ENCODE measurements at places on chromosomes 1 and 21. TPM values are rescaled to one million over a fixed set of nuclear protein-coding genes. Genes with fewer than 3 reads are reported as not detected.

The MANEAL gene
- total RNA-seq: 5.2 TPM

The LCE1C gene
- not detected for total RNA-seq

The LHX8 gene
- total RNA-seq: not detected

The CLCA1 gene
- not detected for total RNA-seq

The PLA2G2F gene
- not detected for total RNA-seq

The CDC42BPA gene
- 95.7 TPM for total RNA-seq

The GNG4 gene
- total RNA-seq: 0.83 TPM

The CD1E gene
- total RNA-seq: not detected

The KLF17 gene
- not detected for total RNA-seq

The SEC22B gene
- total RNA-seq: 40.8 TPM

DNA sequence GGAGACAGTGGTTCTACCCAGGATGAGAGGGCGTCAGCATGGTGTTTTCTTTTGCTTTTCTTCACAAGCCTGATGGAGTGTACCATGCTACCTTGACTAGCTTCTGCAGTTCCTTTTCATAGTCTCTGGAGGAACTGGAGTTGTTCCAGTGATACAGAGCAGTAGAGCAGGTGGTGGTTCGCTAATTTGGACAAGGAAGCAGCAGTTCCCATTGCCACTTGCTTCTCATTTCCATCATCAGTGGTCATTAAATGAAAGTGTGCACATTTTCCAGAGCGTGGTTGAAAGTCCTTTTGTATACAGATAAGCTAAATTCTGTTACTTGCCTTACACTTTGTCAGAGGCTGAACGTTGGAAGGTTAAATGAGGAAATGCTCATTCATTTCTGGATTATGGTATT, 182.3 kb downstream of the C1orf21 start:
- H3K36me3 ChIP-seq: peaks cover 6% of the 10 kb centered on the region
- no peak for DNase-seq
- H3K4me1 ChIP-seq: no peaks in the 10 kb centered on the region
- H3K4me3 ChIP-seq: no peak overlapping the region
- H3K27ac ChIP-seq: no peak overlapping the region

DNA sequence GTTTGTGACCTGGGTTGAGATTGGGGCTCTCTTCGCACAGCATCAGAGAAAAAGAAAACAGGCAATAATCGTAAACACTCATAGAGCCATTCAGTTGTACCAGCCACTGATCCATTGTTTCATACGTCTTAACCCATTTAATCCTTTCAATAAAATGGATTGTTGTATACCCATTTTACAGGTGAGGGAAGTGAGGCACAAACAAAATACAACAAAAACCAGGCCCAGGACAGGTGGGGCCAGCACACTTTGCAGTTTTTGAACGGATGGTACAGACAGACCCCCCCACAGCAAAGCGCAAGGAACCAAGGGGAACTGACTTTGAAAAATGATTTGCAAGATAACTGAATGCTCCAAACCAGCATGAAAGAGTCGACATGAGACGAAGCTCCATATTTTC, 4.3 kb upstream of the FHAD1 start:
- peaks cover 45% of the 10 kb centered on the region for H3K27me3 ChIP-seq
- no peaks in the 10 kb centered on the region for H3K36me3 ChIP-seq
- peaks cover 2% of the 10 kb centered on the region for H3K4me1 ChIP-seq
- H3K4me3 ChIP-seq: no peak overlapping the region
- H3K27ac ChIP-seq: no peak overlapping the region
- DNase-seq: peak; percentile 46

DNA sequence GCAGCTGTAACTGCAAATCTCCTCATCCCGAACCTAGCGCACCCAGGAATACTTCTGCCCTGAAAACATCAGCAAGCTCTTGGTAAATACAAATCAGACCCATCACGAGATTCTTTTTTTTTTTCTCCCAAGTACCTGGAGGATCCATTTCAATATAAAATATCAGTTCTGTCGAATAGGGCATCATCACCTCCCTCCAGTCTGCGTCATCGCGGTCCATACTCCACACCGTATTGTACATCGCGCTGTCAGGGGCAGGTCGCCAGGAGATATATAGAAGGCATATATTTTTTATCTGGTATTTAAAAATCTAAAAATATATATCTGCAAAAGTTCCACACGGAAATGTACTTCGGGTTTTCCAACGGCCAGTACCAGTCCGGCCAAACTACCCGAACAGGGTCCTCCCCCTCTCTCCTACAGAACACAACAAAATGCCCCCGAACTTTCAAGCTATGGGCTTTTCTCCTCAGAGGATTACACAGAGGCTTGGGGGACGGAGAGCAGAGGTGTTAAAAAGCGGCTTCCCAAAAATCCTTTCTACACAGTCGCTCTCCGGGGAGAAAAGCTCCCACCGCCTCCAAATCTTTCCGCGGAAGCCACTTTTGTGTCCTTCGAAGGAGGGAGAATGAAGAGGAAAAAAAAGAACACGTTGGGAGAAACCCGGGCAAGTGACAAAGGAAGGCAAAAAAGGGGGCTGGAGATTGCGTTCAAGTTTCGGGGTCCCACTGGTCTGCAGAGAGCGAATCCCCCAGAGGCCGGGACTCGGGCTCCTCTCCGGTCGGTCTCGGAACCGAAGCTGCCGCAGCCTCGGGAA, 509 bp downstream of the PIK3R3 start:
- peaks cover 60% of the 10 kb centered on the region for H3K4me1 ChIP-seq
- peak overlapping the region; percentile 92 for H3K4me3 ChIP-seq
- no peak for DNase-seq
- peak overlapping the region; percentile 100 for H3K27ac ChIP-seq
- no peaks in the 10 kb centered on the region for H3K36me3 ChIP-seq
- H3K27me3 ChIP-seq: no peaks in the 10 kb centered on the region

- H3K27ac ChIP-seq: no peak overlapping the region
- DNase-seq: no peak
- H3K4me3 ChIP-seq: no peak overlapping the region
- H3K27me3 ChIP-seq: no peaks in the 10 kb centered on the region
- peaks cover 13% of the 10 kb centered on the region for H3K4me1 ChIP-seq
These were observed 28.5 kb upstream of the SCCPDH start for GRCh38 chr1:246695666-246696065.

DNA sequence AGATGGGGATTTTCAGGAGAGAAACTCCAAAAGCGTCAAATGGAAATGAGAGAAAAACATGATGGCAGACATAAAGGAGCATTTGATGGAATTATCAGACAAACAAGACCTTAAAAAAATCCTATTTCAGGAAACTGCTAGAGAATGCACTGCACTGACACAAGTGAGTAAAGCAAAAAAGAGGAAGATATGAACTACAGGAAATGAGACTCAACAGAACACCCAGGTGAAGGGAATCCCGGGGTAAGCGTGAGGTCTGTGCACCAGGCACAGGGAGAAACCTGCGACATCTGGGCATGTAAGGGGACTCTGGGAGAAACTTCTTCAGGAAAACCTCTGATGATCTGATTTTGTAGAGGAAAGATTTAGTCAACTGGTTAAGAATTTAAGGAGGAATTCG, 2.8 kb downstream of the TARBP1 start:
- H3K4me1 ChIP-seq: peaks cover 21% of the 10 kb centered on the region
- DNase-seq: no peak
- H3K4me3 ChIP-seq: peak overlapping the region; percentile 3
- no peak overlapping the region for H3K27ac ChIP-seq
- H3K36me3 ChIP-seq: no peaks in the 10 kb centered on the region

DNA sequence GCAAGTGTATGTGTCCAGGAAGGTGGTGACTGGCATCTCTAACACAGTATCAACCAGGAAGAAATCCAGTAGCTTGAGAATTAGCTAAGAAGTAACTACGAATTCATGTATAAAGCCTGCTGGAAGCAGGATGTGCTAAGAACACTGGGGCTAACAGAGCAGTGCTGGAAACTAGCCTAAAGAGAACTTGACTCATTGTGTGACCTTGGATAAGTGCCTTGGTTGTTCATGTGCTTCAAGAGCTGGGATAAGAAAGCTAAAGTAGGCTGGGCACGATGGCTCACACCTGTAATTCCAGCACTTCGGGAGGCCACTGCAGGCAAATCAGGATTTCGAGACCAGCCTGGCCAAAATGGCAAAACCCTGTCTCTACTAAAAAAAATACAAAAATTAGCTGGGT, 186.9 kb downstream of the RRAGC start:
- H3K4me1 ChIP-seq: no peaks in the 10 kb centered on the region
- no peaks in the 10 kb centered on the region for H3K36me3 ChIP-seq
- peaks cover 29% of the 10 kb centered on the region for H3K27me3 ChIP-seq
- no peak overlapping the region for H3K27ac ChIP-seq
- H3K4me3 ChIP-seq: no peak overlapping the region

DNA sequence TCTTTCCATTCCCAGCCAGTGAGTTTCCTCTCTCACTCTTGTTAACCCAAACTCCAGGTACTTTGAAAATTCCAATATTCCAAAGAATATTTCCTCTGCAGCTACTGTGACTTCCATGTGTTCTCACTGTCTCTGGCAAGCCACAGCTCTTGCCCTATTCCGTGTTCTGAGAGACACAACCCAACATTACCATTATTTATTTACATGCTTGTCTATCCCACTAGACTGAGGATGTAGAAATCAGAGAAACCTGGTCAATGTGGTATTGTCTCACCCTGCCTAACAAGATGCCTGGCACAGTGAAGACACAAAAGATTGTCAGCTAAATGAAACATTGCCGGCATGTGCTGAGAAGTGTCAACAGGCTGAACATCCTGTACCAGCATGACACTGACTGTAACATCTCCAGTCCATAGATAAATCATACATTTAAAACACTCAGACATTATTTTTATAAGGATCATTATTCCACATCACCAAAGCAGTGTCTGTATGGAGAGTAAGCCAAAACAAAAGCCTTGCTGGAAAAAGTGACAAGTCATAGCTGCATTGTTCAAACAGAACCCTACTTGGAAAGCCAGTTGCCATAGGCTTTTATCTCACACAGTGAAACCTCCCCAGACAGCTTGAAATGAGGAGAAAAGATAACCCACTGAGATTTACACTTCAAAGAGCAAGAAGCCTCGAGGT, 72.3 kb downstream of the SIPA1L2 start:
- H3K36me3 ChIP-seq: no peaks in the 10 kb centered on the region
- peaks cover 59% of the 10 kb centered on the region for H3K4me1 ChIP-seq
- no peak overlapping the region for H3K27ac ChIP-seq
- DNase-seq: no peak
- no peak overlapping the region for H3K4me3 ChIP-seq

DNA sequence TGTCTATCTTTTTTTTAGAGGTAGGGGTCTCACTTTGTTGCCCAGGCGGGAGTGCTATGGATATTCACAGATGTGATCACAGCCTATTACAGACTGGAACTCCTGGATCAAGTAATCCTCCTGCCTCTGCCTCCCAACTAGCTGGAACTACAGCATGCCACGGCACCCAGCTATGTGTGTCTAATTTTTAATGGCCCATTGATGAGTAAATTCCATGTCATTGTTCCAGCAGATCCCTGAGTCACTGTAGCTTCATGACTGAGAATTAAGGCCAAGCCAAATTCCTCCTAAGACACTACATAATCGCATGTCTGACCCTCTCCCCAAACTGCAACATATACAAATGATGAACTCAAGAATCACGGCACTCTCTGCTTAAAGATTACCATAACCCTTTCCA, 84.2 kb upstream of the RGS2 start:
- H3K27ac ChIP-seq: no peak overlapping the region
- H3K4me3 ChIP-seq: no peak overlapping the region
- no peaks in the 10 kb centered on the region for H3K4me1 ChIP-seq
- no peaks in the 10 kb centered on the region for H3K27me3 ChIP-seq
- H3K36me3 ChIP-seq: no peaks in the 10 kb centered on the region

GRCh38 chr1:200588698-200589097, 31.9 kb downstream of the KIF14 start:
- no peaks in the 10 kb centered on the region for H3K27me3 ChIP-seq
- no peak overlapping the region for H3K4me3 ChIP-seq
- H3K4me1 ChIP-seq: no peaks in the 10 kb centered on the region
- H3K27ac ChIP-seq: no peak overlapping the region
- H3K36me3 ChIP-seq: peaks cover 15% of the 10 kb centered on the region

DNA sequence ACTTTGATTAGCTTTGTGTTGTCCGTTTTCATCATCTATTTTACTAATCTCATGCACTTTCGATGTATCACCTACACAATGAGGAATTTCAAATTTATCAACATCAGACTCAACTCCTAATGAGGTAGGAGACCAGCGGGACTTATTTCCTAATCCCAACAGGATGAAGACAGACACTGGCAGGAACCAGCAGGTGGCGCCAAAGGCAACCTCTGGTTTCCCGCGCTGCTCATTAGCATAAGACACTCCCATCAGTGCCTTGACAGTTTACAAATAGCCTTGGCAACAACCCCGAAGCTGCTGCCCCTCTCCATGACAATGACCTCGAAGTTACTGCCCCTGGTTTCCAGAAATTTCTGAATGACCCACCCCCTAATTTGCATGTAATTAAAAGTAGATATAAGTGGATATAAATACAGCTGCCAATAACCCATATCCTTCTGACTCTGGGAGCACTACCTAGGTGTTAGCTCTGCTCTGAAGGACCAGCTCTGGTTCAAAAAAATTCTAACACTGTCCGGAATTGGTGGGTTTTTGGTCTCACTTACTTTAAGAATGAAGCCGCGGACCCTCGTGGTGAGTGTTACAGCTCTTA, 974.8 kb downstream of the ADGRL2 start:
- H3K36me3 ChIP-seq: no peaks in the 10 kb centered on the region
- no peaks in the 10 kb centered on the region for H3K4me1 ChIP-seq
- no peak overlapping the region for H3K4me3 ChIP-seq
- DNase-seq: no peak

DNA sequence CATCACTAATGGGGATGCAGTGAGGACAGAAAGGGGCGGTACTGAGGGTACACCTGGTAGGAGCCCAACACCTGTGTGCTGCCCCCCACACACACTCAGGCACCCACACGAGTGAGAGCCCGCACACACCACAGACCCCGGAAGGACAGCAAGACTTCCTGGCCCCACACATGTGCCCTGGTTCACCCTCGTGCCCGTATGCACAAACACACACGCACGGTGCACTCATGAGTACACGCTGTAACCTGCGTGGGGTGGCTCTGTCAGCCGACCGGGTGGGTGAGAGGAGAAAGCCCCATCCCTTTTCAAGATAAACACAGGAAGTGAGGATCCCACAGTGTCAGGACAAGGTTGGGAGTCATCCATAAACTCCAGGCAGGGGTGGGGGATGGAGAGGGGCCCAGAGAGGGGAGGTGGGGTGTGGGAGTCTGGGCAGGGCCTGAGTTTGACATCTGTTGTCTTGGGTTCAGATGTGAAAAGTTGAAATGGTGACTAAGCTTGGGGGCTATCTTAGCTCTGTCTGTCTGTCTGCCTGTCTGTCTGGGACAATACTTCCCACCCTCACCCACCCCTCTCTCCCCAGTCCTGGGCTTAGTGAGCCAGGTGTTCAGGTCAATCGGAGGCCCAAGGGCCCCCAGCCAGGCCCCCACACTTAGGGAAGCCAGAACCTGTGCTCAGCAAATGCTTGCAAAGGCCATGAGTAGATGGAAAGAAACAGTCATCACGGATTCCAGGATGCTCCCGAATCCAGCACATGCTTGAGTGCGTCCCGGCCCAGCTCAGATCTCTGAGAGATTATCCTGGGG, 119.8 kb upstream of the ZBTB40 start:
- no peak for DNase-seq
- H3K4me3 ChIP-seq: no peak overlapping the region
- no peaks in the 10 kb centered on the region for H3K4me1 ChIP-seq
- H3K27me3 ChIP-seq: peaks cover 25% of the 10 kb centered on the region
- H3K36me3 ChIP-seq: no peaks in the 10 kb centered on the region

Measured in osteocyte (in vitro differentiated cells).